ENCODE measurements at places on chromosomes 5 and 9. TPM values are rescaled to one million over a fixed set of nuclear protein-coding genes. Genes with fewer than 3 reads are reported as not detected.

The ZNF366 gene
- 0.20 TPM for total RNA-seq

GRCh38 chr5:88256872-88257271, 11.8 kb downstream of the TMEM161B start:
- no peak for DNase-seq

The SERINC5 gene
- 77.6 TPM for total RNA-seq

DNA sequence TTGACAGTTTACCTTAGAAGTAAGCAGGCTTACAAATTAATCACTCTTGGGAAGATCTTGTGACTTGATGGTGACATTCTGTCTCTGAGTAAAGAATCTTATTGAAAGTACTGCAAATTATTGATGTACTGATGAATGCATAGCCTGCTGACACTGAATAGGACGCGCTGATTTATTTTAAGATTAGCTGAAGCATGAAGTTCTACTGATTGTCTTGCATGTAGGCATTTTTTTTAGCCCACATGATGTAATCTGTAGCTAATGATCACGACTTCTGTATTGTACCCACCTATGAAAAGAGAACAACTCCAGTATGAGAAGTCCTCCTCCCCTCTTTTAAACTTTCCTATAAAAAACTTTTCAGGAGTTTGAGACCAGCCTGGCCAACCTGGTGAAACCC, 28.3 kb upstream of the SPIN1 start:
- DNase-seq, result no peak

GRCh38 chr5:94094793-94095441, 353.5 kb upstream of the POU5F2 start:
- peak; percentile 43 for DNase-seq

The MLANA gene
- not detected for total RNA-seq
